DMS79 treated with DMSO at 0.1 percent for 48 hours (cell line): ENCODE measurements at places on chromosomes 16 and 17.

GRCh38 chr16:68782198-68783174 is 45.4 kb downstream of the CDH1 start:
- DNase-seq = no peak

DNA sequence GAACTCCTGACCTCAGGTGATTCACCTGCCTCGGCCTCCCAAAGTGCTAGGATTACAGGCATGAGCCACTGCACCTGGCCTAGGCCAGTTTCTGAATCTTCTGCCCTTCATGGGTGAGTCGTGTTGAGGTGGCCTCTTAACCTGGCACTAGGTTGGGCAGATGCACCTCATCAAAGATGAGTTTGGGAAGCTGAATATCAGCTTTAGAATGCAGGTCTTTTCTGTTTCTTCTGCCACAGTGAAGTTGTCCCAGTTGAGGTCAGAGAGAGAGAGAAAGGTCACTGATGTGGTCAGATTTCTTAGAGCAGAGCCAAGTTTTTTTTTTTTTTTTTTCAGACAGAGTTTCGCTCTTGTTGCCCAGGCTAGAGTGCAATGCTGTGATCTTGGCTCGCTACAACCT is 111.3 kb upstream of the WSCD1 start:
- no peak for DNase-seq

- DNase-seq = no peak
These were observed 11.9 kb downstream of the KRT32 start for GRCh38 chr17:41455236-41455635.

DNA sequence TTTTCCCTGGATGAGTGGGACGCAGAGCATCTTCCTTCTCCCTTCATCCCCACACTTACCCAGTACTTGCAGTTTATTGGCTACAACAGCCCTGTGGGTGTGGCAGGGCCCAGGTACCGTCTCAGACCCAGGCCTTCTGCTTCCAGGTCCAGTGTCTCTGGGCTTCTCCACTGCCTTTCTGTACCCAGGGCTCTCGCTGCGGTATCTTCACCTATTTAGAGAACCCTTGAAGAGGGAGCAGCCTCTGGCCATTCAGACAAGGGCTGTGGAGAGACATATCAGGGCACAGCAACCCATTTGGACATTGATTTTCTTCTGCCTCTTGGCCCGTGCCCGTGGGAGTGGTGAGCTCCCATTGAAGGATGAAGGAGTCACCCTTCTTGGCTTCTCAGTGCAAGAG is 17.3 kb downstream of the TBX4 start:
- no peak for DNase-seq

GRCh38 chr17:62870030-62870541 is 62.0 kb upstream of the MARCHF10 start:
- DNase-seq = peak; percentile 26

- no peak for DNase-seq
These were observed 40.6 kb downstream of the IKZF3 start for GRCh38 chr17:39823407-39824054.

GRCh38 chr16:74721716-74722115 is 21.1 kb upstream of the MLKL start:
- no peak for DNase-seq

DNA sequence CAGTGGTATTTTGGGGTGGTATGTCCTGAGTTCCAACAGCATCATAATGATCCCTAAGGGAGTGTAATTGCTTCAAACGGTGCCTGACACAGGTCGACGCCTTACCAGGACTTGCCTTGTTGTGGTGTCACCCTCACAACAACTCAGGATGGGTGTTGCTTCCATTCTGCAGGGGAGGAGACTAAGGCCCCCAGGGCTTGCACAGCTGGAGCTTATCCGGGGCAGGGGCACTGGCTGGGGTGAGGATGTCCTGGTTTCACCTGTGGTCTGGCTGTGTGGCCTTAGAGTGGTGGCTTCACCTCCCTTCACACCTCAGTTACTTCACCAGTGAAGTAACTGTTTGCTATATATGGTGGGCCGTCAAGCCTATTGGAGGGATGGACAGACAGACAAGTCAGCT is 23.3 kb downstream of the LLGL2 start:
- DNase-seq = no peak

DNA sequence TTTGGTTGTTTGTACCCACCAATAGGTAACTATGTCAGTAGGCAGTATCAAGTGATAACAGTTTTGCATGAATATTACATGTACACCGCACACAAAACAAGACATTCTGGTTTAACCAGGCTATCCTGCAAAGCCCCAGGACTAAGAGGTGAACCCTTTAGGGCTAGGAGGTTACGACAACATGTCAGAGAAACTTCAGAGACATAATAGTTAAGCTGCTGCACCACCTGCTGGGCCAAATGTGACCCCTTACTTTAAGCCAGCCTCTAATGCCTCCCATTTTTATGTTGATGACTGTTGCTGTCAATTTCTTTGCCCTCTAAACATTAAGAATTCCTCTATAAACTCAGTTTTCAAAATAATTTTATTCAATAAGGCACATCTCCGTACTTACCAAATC is 15.4 kb downstream of the SRP68 start:
- DNase-seq = no peak

GRCh38 chr16:87201052-87201451 is 116.1 kb downstream of the C16orf95 start:
- no peak for DNase-seq

DNA sequence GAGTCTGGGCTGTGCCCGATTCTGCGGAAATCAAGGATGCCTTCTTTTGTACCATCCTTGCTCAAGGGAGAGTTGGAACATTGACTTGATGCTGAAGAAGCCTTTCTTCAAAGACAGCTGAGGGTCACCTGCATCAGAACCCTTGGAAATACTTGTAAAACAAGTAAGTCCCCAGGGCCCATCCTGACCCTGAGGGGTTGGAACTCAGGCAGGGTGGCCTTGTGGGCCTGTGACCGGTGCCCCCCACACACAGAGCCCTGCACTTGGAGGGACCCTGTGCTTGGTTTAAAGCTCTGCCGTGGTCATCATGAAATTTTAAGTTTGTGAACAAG is 56.9 kb downstream of the WIPI1 start:
- DNase-seq = no peak

GRCh38 chr17:2416010-2416734 is 15.3 kb upstream of the MNT start:
- peak; percentile 74 for DNase-seq

GRCh38 chr16:88618182-88618955 is 20.0 kb upstream of the IL17C start:
- no peak for DNase-seq

GRCh38 chr17:18038149-18038850 is 668 bp downstream of the ATPAF2 start:
- no peak for DNase-seq

GRCh38 chr16:66277311-66278070 is 89.0 kb upstream of the CDH5 start:
- DNase-seq = no peak

DNA sequence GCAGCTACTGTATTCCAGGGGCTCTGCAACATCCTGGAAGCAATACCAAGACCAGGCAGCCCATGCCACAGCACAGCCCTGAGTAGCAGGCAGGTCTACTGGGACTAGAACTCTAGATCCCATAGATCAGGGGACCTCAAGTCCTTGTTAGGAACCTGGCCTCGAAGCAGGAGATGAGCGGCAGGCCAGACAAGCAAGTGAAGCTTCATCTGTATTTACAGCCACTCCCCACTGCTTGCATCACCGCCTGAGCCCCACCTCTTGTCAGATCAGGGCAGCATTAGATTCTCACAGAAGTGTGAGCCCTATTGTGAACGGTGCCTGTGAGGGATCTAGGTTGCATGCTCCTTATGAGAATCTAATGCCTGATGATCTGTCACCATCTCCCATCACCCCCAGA is 295.7 kb upstream of the TNRC6C start:
- no peak for DNase-seq

- DNase-seq = no peak
These were observed 132.4 kb downstream of the ABCA8 start for GRCh38 chr17:68822719-68823289.

DNA sequence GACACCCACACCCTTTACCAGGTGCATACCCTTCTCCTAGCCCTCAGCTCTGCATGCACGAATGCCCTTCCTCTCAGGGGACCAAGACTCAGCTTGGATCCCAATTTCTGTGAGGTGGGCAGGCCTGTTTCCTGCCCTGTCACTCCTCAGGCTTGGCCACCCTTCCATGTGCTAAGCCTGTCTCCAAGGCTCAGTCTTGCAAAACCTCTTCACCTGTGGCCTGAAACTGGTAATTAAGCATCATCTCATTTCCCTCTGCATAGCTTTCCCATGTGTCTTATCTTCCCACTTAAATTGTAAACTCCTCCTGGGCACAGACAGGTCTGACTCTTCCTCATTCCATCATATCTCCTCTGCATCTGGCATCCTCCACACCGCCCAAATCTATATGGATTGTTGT is 31.0 kb upstream of the SMPD3 start:
- DNase-seq = no peak

DNA sequence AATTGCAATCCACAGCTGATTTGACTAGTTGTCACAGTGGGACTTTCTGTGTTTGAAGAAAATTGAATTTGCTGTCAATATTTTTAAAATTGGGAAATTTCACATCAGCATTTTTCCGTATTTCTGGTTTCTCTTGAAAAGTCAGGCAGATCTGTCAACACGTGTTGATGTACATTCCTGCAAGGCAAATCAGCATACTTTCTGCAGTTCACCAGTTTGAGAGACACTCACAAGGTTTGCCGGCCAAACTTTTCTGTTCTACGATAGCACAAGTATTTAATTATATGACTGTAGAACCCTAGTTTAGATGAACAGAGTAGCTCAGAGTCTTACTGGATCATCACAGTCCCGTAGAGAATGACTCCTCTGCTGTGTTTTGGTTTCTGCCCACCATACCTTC is 102.0 kb downstream of the ADAMTS18 start:
- DNase-seq = no peak

DNA sequence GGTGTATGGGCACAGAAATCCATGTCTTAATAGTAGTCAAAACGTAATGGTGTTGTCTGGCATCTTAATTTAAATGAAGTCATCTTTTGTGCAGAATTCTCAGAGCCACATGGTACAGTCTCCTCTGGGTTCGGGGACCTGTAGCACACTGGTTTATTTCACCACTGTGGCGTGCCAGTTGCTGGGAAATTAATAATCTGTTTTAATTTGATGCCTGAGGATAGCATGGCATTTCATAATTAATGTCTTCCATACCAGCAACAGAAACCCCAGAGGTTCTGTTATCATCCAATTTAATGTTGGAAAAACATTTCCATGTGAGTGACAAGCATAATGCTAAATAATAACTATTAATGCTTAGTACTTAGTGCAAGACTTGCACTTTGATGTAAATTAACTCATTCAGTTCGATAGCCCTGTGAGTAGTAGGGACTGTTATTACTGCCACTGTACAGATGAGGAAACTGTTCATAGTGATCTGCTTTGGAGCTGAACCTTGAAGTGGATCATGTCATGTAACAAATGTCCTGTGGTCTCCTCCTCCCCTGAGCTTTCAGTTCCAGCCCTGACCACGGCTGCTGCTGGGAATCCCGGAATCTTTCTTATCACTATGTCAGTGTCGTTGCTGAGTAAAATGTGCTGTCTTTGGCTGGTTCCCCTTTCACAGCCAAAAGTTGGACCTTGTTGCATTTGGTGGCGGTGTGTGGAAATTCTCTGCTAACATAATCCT is 51.2 kb downstream of the SNX29 start:
- DNase-seq = no peak

GRCh38 chr17:46044286-46044928 is 45.4 kb downstream of the STH start:
- DNase-seq = peak; percentile 78

DNA sequence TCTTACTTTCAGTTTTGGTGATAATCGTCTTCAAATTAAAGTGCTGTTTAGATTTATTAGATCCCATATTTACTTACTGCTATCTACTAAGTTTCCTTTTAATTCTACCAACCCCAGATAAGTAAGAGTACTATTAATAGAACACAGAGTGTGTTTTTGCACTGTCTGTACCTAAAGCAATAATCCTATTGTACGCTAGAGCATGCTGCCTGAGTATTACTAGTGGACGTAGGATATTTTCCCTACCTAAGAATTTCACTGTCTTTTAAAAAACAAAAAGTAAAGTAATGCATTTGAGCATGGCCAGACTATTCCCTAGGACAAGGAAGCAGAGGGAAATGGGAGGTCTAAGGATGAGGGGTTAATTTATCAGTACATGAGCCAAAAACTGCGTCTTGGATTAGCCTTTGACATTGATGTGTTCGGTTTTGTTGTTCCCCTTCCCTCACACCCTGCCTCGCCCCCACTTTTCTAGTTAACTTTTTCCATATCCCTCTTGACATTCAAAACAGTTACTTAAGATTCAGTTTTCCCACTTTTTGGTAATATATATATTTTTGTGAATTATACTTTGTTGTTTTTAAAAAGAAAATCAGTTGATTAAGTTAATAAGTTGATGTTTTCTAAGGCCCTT is 56.8 kb downstream of the HLF start:
- no peak for DNase-seq

- peak; percentile 70 for DNase-seq
These were observed 28.7 kb downstream of the ACSF3 start for GRCh38 chr16:89122322-89122851.

DNA sequence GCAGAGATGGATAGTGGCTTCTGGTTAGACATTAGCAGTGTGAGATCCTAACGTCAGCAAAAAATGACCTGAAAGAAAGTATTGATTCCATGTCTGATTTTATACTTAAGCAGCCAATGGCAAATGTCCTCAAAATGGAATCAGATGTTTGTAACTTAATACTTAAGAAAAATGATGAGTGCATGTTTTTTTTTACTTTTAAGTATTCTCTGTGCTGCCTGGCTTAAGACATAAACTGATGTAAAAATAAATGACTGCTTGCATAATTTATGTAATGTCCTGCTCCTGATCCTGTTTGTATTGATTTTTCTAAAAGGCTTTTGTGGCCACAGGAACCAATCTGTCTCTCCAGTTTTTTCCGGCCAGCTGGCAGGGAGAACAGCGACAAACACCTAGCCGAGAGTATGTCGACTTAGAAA is 7.4 kb downstream of the CBFB start:
- no peak for DNase-seq

- no peak for DNase-seq
These were observed 305.7 kb downstream of the RBFOX1 start for GRCh38 chr16:7638306-7638705.

DNA sequence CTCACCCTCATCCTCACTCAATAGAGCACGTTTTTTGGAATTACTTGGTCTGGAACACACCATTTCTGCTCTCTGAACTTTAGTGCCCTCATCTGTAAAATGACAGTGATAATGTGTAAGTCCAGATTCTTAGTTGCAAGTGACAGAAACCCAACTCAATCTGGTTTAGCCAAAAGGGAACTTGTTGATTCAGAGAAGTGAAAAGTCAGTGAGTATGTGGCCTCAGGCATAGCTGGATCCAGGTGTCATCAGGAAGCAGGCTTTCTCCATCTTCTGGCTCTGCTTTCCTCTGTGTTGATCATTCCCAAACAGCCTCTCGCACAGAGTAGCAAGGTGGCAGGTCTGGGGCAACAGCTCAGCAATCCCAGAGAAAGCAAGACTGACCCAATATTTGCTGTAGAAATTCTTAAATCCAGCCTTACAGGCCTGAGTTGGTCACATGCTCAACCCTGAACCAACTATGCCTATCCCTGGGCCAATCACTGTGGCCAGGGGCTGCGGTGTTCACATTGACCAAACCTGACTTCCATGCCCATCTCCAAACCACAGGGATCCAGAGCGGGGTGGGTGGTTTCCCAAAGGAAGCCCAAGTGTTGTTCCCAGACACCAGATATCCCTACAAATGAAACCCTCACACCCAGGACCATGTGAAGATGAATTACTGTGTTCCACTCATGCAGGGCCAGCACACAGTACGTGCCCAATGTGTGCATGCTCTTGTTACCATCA is 23.3 kb upstream of the ALKBH5 start:
- no peak for DNase-seq
